ENCODE measurements at places on chromosomes 7 and 10. TPM values are rescaled to one million over a fixed set of nuclear protein-coding genes. Genes with fewer than 3 reads are reported as not detected.

- DNase-seq, result no peak
Observed at GRCh38 chr7:27277628-27278027, 35.0 kb downstream of the EVX1 start.

DNA sequence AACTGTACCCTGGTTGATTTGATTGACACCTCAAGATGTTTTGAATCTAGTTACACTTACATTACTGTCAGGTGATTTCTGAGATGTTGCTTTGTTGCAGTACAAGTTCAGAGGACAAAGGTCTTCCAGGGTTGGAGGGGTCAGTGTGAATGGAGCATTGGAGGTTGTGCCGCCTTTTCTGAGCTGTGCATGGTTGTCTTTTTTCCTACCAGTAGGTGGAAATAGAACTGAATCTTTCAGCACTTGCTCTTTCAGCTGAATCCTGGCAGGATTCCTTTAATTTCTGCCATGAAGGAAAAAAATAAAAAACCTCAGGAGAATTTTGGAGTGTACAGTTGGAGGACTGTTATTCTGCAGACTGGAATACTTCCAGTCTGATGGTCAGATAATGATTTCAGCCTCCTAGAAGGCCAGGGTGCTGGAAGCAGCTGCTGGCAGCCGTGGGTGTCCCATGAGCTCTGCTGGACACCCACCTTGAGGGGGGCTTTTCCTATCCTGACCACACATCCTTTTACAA, 82.7 kb downstream of the PLCE1 start:
- peak; percentile 46 for DNase-seq

- no peak for DNase-seq
Observed at GRCh38 chr10:69819716-69820506, 18.2 kb downstream of the COL13A1 start.

- no peak for DNase-seq
Observed at GRCh38 chr7:87341441-87341840, 4.0 kb upstream of the CROT start.

- no peak for DNase-seq
Observed at GRCh38 chr10:43264965-43265798, 1.7 kb downstream of the RASGEF1A start.

GRCh38 chr7:128270826-128271272, 29.8 kb downstream of the LEP start:
- no peak for DNase-seq

DNA sequence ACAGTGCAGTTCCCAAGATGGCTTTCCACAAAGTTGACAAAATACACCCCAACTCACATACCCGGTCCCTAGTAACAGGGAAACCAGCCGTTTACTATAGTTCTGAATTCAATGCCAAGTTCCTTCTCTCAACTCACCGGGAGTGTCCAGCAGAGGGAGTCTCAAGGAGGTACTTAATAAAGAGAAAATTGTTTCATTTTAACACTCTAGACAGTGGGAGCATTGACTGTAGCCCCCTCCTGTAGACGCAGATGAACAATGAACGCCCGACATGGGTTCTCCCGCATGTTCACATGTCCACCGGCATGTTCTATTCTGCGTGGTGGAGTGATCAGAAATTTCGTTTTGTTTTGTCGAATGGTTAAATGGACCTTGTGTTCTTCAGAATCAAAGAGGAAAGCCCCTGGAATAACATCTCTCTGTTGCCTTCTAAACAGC, 1.9 kb downstream of the HIPK2 start:
- DNase-seq, result peak; percentile 89

GRCh38 chr7:127447326-127447945, 54.9 kb upstream of the ZNF800 start:
- DNase-seq, result no peak

DNA sequence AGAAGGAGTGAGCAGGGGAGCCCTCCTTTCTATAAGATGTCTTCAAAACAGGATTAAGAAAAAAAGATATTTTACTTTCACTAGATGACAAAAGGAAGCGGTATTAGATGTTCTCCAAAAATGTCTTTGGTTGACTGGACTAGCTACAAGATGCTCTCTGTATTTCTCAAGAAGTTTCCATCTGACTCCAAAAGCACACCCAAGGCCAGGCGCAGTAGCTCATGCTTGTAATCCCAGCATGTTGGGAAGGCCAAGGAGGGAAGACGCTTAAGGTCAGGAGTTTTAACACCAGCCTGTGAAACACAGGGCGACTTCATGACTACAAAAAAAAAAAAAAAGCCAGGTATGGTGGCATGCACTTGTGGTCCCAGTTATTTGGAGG, 84.5 kb downstream of the PIP4K2A start:
- DNase-seq, result no peak

- no peak for DNase-seq
Observed at GRCh38 chr10:84546609-84547008, 218.2 kb downstream of the CCSER2 start.

- no peak for DNase-seq
Observed at GRCh38 chr7:157009778-157010587, 480 bp downstream of the MNX1 start.

- DNase-seq, result no peak
Observed at GRCh38 chr7:101173752-101174244, 6.3 kb downstream of the NAT16 start.

ATOH7 gene
- polyA plus RNA-seq, result 1.7 TPM

SAMD9L gene
- polyA plus RNA-seq, result 4.1 TPM
